ENCODE measurements at places on chromosomes 1 and 21. TPM values are rescaled to one million over a fixed set of nuclear protein-coding genes. Genes with fewer than 3 reads are reported as not detected.

GRCh38 chr1:21198929-21199328 lies 22.2 kb upstream of the EIF4G3 start:
- no peak overlapping the region for H3K4me3 ChIP-seq
- no peaks in the 10 kb centered on the region for H3K36me3 ChIP-seq
- no peak overlapping the region for H3K27ac ChIP-seq
- DNase-seq: no peak
- H3K27me3 ChIP-seq: peaks cover 8% of the 10 kb centered on the region

DNA sequence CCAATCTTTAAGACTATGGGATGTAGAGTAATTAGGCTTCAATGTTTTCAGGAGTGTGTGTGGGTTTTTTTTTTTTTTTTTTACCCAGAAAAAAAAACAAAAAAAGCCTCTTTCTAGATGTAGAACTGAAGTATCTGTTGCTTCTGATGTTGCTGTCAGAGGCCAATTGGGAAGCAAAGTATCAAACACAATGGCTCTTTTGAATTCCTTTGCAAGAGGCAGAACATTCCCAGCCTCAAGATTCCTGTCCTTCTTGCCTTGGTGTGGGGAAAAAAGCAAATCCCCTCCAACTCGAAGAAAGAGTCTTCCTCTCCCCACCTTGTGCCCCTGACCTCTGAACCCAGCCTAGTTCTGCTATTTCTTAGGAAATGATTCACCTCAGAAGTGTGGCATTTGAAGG lies 55.4 kb upstream of the LMO4 start:
- H3K27me3 ChIP-seq: peaks cover 2% of the 10 kb centered on the region
- no peak overlapping the region for H3K4me3 ChIP-seq
- no peaks in the 10 kb centered on the region for H3K4me1 ChIP-seq
- no peaks in the 10 kb centered on the region for H3K36me3 ChIP-seq
- H3K27ac ChIP-seq: no peak overlapping the region

The ATP6V1G3 gene
- not detected for total RNA-seq

GRCh38 chr21:43719748-43720538 lies 1.0 kb downstream of the PDXK start:
- H3K36me3 ChIP-seq: peaks cover 10% of the 10 kb centered on the region
- peak overlapping the region; percentile 82 for H3K4me3 ChIP-seq
- peaks cover 29% of the 10 kb centered on the region for H3K4me1 ChIP-seq
- peak overlapping the region; percentile 74 for H3K27ac ChIP-seq
- no peaks in the 10 kb centered on the region for H3K27me3 ChIP-seq
- DNase-seq: no peak

The PCBP3 gene
- total RNA-seq: 13.2 TPM

GRCh38 chr1:224266105-224266914 lies 63.7 kb downstream of the NVL start:
- no peaks in the 10 kb centered on the region for H3K27me3 ChIP-seq
- DNase-seq: no peak
- peaks cover 16% of the 10 kb centered on the region for H3K4me1 ChIP-seq
- peaks cover 34% of the 10 kb centered on the region for H3K36me3 ChIP-seq
- H3K4me3 ChIP-seq: no peak overlapping the region
- H3K27ac ChIP-seq: peak overlapping the region; percentile 37

- H3K36me3 ChIP-seq: peaks cover 52% of the 10 kb centered on the region
- H3K4me1 ChIP-seq: peaks cover 19% of the 10 kb centered on the region
- DNase-seq: no peak
- H3K27ac ChIP-seq: peak overlapping the region; percentile 4
Observed at GRCh38 chr1:154553056-154554030, 5.1 kb downstream of the UBE2Q1 start.

The OR2T29 gene
- not detected for total RNA-seq

- H3K27ac ChIP-seq: no peak overlapping the region
- no peaks in the 10 kb centered on the region for H3K36me3 ChIP-seq
- no peaks in the 10 kb centered on the region for H3K4me1 ChIP-seq
- DNase-seq: no peak
Observed at GRCh38 chr1:218658269-218658668, 313.1 kb downstream of the TGFB2 start.

DNA sequence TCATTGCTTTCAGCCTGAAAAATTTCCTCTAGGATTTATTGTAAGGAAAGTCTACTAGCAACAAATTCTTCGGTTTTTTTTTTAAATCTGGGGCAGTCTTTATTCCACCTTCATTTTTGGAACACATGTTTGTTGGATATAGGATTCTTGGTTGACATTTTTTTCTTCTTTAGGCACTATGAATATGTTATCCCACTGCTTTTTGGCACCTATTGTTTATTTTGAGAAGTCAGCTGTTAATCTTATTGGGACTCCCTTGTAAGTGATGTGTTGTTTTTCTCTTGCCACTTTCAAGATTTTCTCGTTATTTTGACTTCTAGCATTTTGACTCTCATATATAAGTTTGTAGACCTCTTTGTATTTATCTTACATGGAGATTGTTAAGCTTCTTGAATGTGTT lies 99.3 kb downstream of the NPHS2 start:
- no peak overlapping the region for H3K27ac ChIP-seq
- no peaks in the 10 kb centered on the region for H3K4me1 ChIP-seq
- peaks cover 1% of the 10 kb centered on the region for H3K36me3 ChIP-seq
- no peak overlapping the region for H3K4me3 ChIP-seq
- peaks cover 2% of the 10 kb centered on the region for H3K27me3 ChIP-seq
- DNase-seq: no peak

The RPE65 gene
- not detected for total RNA-seq

DNA sequence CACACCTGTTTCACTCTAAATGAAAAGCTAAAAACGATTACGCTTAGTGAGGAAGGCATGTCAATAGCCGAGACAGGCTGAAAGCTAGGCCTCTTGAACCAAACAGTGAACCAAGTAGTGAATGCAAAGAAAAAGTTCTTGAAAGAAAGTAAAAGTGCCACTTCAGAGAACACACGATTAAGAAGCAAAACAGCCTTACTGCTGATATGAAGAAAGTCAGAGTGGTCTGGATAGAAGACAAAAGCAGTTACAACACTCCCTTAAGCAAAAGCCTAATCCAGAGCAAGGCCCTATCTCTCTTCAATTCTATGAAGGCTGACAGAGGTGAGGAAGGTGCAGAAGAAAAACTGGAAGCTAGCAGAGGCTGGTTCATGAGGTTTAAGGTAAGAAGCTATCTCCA lies 130.7 kb downstream of the SIPA1L2 start:
- no peak overlapping the region for H3K4me3 ChIP-seq
- no peak overlapping the region for H3K27ac ChIP-seq
- no peaks in the 10 kb centered on the region for H3K36me3 ChIP-seq
- no peak for DNase-seq
- H3K4me1 ChIP-seq: no peaks in the 10 kb centered on the region
- H3K27me3 ChIP-seq: no peaks in the 10 kb centered on the region

GRCh38 chr1:176767714-176768136 lies 304.8 kb downstream of the PAPPA2 start:
- no peaks in the 10 kb centered on the region for H3K27me3 ChIP-seq
- H3K27ac ChIP-seq: no peak overlapping the region
- no peaks in the 10 kb centered on the region for H3K36me3 ChIP-seq
- H3K4me3 ChIP-seq: no peak overlapping the region
- DNase-seq: no peak

GRCh38 chr1:117301901-117302300 lies 65.3 kb upstream of the MAN1A2 start:
- no peaks in the 10 kb centered on the region for H3K27me3 ChIP-seq
- no peak for DNase-seq
- no peaks in the 10 kb centered on the region for H3K36me3 ChIP-seq

The LRRC71 gene
- not detected for total RNA-seq

DNA sequence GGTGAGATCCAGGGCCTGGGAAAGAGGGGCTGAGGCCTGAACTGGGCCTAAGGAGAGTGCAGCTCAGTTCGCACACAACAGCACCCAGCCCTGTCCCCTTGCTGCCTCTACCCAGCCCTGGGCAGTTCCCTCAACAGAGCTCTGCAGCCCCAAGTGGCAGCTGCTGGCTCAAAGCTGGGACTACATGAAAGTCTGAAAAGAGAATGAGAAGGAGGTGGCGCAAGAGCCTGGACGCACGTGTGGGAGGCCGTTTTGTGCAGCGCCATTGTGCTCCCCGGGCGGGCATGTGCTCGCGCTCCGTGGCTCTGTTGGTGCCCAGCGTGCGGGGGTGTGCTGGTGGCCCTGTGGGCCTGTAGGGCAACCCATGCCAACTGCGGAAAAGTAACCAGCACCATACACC lies 10.3 kb downstream of the GPR37L1 start:
- H3K36me3 ChIP-seq: peaks cover 9% of the 10 kb centered on the region
- no peaks in the 10 kb centered on the region for H3K4me1 ChIP-seq
- H3K27me3 ChIP-seq: no peaks in the 10 kb centered on the region
- H3K27ac ChIP-seq: no peak overlapping the region
- H3K4me3 ChIP-seq: no peak overlapping the region

The F3 gene
- not detected for total RNA-seq

The S100A1 gene
- total RNA-seq: not detected

- H3K27me3 ChIP-seq: no peaks in the 10 kb centered on the region
- peaks cover 28% of the 10 kb centered on the region for H3K36me3 ChIP-seq
- H3K27ac ChIP-seq: no peak overlapping the region
- H3K4me1 ChIP-seq: peaks cover 4% of the 10 kb centered on the region
- no peak overlapping the region for H3K4me3 ChIP-seq
- DNase-seq: no peak
Observed at GRCh38 chr1:235442788-235443429, 61.3 kb downstream of the B3GALNT2 start.

- DNase-seq: no peak
- no peak overlapping the region for H3K27ac ChIP-seq
- peaks cover 7% of the 10 kb centered on the region for H3K27me3 ChIP-seq
- H3K4me1 ChIP-seq: peaks cover 2% of the 10 kb centered on the region
- no peaks in the 10 kb centered on the region for H3K36me3 ChIP-seq
Observed at GRCh38 chr1:247376659-247377058, 39.3 kb upstream of the NLRP3 start.

GRCh38 chr1:76668046-76668445 lies 199.2 kb upstream of the ST6GALNAC5 start:
- no peak overlapping the region for H3K4me3 ChIP-seq
- no peaks in the 10 kb centered on the region for H3K4me1 ChIP-seq
- no peak overlapping the region for H3K27ac ChIP-seq
- no peaks in the 10 kb centered on the region for H3K36me3 ChIP-seq
- no peaks in the 10 kb centered on the region for H3K27me3 ChIP-seq

The AMY2A gene
- total RNA-seq: not detected

DNA sequence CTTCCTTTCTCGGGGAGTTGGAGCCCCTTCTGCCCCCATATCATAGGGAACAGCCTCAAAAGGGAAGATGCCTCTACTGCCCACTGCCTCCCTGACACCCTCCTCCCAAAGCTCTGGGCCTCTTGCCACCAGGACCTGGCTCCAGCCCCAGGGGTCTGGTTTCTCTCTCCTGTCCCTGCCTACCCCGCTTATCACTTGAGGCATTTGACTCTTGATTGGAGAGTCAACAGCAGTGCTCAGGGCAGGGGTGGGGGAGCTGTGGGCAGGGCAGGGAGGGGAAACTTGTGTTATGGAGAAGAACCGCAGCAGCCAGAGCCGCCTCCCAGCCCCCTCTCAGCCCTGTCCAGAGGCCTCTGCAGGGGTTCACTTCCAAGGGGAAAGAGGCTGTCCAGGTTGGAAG lies 573 bp downstream of the TRIM63 start:
- no peaks in the 10 kb centered on the region for H3K4me1 ChIP-seq
- no peaks in the 10 kb centered on the region for H3K36me3 ChIP-seq
- H3K27ac ChIP-seq: no peak overlapping the region
- DNase-seq: no peak
- H3K27me3 ChIP-seq: no peaks in the 10 kb centered on the region

DNA sequence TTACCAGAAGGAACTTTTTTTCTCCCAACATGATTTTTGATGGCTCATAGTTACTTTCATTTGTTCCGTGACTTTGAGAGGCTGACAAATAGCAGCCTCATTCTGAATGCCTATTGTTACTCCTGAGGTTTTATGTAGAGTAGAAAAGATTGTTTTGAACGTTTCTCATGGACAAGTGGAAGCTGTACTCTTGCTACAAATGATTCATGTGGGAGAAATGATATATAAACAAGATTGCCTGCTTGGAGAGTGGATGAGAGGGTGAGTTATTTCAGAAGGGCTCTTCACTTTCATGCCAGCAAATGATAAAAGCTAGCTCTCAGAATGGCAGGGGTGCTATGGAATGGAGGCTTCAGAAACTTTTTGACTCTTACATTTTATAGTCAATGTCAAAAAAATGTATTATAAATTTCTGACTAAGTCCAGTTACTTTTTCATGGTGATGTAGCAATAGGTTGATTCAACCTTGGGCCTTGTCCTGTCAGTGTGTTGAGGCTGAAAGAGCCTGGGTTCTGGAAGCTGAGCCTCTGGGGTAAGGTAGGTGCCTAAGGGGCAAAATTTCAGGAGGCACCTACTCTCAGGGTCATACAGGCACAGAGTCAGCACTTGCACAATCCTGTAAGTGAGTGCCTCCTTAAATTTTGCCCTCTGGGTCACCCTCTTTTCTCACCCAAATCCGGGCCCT lies 19.4 kb downstream of the JUN start:
- H3K36me3 ChIP-seq: no peaks in the 10 kb centered on the region
- H3K4me1 ChIP-seq: no peaks in the 10 kb centered on the region
- H3K27me3 ChIP-seq: peaks cover 1% of the 10 kb centered on the region
- no peak overlapping the region for H3K27ac ChIP-seq

- H3K36me3 ChIP-seq: no peaks in the 10 kb centered on the region
- H3K27me3 ChIP-seq: peaks cover 5% of the 10 kb centered on the region
Observed at GRCh38 chr1:107532318-107532717, 391.5 kb downstream of the NTNG1 start.
